ENCODE measurements at places on chromosomes 5 and 9. TPM values are rescaled to one million over a fixed set of nuclear protein-coding genes. Genes with fewer than 3 reads are reported as not detected.
A peak's percentile ranks its signal among the peaks of the same experiment; 100 is the strongest.

- DNase-seq, result no peak
These were observed 419.7 kb downstream of the CDH10 start for GRCh38 chr5:24225051-24225450.

DNA sequence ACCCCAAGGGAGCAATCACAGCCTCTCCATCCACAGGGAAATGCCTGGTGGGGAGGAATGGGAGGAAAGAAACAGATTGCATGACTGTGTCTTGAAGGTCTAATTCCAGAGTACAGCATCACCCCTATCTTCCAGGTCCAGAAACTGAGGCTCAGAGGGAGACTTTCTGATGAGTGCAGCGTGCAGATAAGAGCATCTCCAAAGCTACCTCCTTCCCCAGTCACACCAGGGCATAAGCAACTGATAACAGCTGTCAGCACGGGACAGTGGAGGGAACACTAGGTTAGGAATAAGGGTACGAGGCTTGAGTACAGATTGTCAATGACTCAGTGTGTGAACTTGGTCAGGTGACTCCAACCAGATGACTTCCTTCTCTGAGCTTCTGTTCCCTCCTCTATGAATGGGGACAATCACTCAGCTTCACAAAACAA, 126.9 kb downstream of the KCNIP1 start:
- DNase-seq, result no peak

GRCh38 chr5:134904610-134905245, at the start of gene PCBD2:
Gene PCBD2, plus strand, starts transcription at chr5:134905131. Its CDS starts 9 bp downstream, at chr5:134905140.
- peak; percentile 93 for DNase-seq

DNA sequence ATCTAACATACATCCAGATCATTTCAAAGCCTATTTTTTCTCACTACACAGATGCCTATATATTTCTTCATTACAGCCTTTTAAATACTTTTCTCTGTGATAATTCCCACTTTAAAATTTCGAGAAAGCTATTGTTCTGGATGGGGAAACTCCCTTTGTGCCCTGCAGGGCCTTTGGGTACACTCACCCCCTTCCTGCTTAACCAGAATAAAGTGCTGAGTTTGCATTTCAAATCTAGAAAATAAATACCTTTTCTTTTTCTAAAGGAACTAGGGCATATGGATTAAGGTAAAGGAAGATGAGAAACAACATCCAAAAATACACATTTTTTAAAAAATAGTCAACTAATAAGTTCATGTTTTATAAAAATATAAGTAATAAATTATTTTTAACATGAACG, 323.9 kb downstream of the ADGRV1 start:
- DNase-seq, result no peak

GRCh38 chr5:132475497-132475882, 15.1 kb downstream of the IRF1 start:
- DNase-seq, result no peak

DNA sequence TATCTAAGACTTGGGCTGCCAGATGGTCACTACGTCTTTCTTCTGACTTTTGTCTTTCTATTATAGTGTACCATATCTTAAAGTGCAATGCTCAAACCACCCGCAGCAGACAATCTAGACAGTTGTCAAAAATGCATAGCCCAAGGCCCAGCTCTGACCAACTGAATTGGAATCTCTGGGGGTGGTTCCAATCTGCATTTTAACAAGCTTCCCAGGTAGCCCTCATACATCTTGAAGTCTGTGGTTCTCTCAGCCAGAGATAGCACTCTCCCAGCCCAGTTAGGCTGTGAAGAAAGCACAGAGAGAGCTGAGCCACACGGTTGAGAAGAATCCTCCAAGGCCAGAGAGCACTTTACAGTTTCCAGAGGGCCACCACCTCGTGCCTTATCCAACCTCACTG, 128.2 kb upstream of the HAND1 start:
- no peak for DNase-seq

- DNase-seq, result no peak
These were observed 2.9 kb downstream of the DNAJB5 start for GRCh38 chr9:34992376-34992951.

DNA sequence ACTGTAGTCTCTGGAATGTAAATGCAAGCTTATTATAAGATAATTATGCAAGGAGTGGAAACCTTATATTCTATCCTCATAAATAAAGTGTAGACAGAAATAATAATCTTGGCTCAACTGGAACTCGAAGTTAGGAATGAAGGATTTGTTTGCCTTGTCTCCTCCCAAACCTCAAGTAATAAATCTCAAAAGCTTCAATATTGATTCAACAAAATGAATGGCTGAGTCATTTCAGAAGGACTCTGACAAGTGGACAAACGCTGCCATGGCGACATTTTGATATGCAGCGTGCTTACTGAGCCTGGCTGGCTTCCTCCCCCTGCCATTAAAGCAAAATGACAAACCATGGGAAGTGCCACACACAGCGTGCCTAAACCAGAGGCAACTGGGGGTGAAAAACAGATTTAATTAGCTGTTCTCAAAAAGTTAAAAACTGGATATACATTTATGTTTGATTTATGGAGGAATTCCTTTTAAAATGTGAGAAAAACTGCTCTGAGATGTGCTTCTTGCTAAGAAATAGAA, 10.5 kb upstream of the ADGRV1 start:
- DNase-seq, result no peak

DNA sequence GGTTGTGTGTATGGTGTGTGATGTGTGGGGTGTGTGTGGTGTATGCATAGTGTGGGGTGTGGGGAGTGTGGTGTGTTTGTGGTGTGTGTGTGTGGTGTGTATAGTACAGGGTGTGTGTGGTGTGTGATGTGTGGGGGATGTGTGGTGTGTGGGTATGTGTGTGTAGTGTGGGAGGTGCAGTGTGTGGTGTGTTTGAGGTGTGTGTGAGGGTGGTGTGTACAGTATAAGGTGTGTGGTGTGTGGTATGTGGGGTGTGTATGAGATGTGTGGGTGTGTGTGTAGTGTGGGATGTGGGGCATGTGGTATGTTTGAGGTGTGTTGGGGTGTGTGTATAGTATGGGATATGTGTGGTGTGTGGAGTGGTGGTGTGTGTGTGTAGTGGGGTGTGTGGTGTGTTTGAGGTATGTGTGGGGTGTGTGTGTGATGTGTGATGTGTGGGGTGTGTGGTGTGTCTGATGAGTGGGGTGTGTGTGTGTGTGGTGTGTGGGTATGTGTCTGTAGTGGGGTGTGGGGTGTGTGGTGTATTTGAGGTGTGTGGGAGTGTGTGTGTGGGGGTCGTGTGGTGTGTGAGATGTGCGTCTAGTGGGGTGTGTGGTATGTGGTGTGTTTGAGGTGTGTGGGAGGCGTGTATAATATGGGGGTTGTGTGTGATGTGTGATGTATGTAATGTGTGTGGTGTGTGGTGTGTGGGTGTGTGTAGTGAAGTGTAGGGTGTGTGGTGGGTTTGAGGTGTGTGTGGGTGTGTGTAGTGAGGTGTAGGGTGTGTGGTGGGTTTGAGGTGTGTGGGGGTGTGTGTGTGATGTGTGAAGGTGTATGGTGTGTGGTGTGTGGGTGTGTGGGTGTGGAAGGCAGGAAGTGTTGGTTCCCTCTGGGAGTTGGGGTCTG, 8.6 kb downstream of the ECSCR start:
- DNase-seq, result no peak

- DNase-seq, result no peak
These were observed 73.0 kb upstream of the STARD4 start for GRCh38 chr5:111585291-111585690.

- no peak for DNase-seq
These were observed 190.5 kb downstream of the COMMD10 start for GRCh38 chr5:116275282-116275681.

DNA sequence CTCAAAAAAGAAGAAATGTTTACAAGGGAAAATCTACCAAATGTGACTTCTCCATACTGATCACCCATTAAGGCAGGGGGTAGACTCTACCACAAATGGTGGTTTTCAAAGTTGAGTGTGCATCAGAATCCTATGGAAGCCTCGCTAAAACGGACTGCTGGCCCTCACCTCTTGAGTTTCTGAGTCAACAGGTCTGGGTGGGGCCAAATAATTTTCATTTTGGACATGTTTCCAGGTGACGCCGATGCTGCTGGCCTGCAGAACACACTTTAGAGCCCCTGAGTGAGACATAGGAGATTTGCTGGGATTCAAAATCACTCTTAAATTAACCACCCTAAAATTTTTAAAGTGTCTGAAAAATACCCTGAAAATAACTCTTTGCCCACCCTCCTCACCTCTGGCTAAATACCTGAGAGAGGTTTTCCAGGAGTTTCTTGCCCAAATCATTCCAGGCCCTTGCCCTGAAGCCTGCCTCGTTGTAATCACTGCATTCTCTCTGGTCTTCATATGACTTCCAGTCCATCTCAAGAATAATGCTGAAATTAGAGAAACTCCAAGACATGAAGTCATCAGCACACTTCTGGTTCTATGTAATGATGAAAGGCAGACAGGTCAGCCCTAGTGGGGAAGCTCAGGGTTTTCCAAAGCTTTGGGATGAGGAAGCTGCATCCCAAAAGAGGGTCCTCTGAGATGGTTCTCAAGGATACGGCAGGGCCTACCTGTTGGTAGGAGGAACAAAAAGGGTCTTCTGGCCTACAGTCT, 18.2 kb downstream of the C9orf152 start:
- DNase-seq, result no peak

- no peak for DNase-seq
These were observed 85.2 kb upstream of the ALDH1A1 start for GRCh38 chr9:73038089-73038509.

- no peak for DNase-seq
These were observed 283.9 kb upstream of the ADAMTSL1 start for GRCh38 chr9:18189871-18190670.

DNA sequence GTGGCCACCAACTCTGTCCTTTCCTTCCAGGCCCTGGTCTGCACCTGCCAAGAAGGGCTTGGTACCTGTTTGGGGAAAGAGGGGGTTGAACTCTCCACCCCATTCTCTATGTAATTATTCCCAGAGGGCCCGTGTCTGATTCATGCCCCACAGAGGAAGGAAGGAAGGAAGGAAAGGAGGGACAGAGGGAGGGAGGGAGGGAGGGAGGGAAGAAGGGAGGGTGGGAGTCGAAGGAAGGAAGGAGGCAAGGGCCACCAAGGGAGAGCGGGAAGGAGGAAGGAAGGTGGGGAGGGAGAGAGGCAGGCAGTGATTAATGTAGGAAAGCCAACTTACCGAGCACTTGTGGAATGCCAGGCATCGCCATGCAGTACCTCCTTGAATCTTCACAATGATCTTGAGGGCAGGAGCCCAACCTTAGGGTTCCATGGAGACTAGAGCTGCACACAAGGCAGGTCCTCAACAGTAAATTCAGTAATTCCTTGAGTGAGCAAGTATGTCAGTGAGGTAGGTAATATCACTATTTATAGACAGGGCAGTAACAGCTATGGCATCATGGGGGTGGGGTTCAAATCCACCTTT, 75.8 kb downstream of the FGF18 start:
- DNase-seq, result no peak

GRCh38 chr5:589173-589572, 23.0 kb upstream of the CEP72 start:
- DNase-seq, result no peak

- no peak for DNase-seq
These were observed 20.2 kb downstream of the S100Z start for GRCh38 chr5:76870046-76870445.

The LCNL1 gene
- not detected for polyA plus RNA-seq

The EIF4E1B gene
- polyA plus RNA-seq, result not detected

The CMBL gene
- 61.0 TPM for polyA plus RNA-seq

The FYB1 gene
- not detected for polyA plus RNA-seq

The SPINK4 gene
- not detected for polyA plus RNA-seq
